Smooth muscle cell of trachea (primary cell): ENCODE measurements at places on chromosomes 7 and 10. TPM values are rescaled to one million over a fixed set of nuclear protein-coding genes. Genes with fewer than 3 reads are reported as not detected.

The ADAM12 gene
- total RNA-seq = 28.8 and 34.4 TPM in 2 replicates

The TRPV5 gene
- total RNA-seq = not detected in 2 replicates

The TRA2A gene
- total RNA-seq = 17.2 and 37.1 TPM in 2 replicates

The EBF3 gene
- total RNA-seq = 9.9 and 16.5 TPM in 2 replicates

The IFIT3 gene
- 30.6 and 34.6 TPM in 2 replicates for total RNA-seq

The KCNH2 gene
- total RNA-seq = 0.33 TPM in 1 of 2 replicates, not detected in the other

The ELMO1 gene
- total RNA-seq = 0.66 and 0.73 TPM in 2 replicates

The DLX6 gene
- not detected in 2 replicates for total RNA-seq

The PLPP4 gene
- total RNA-seq = 0.99 and 1.2 TPM in 2 replicates

The MLXIPL gene
- 0.66 TPM in 1 of 2 replicates, not detected in the other for total RNA-seq

The HOXA4 gene
- total RNA-seq = 0.58 and 0.66 TPM in 2 replicates

The PNLIP gene
- not detected in 2 replicates for total RNA-seq

The LGI1 gene
- under 0.01 and 0.33 TPM in 2 replicates for total RNA-seq

The SFTPA2 gene
- not detected in 2 replicates for total RNA-seq

The TIAL1 gene
- total RNA-seq = 29.4 and 54.4 TPM in 2 replicates

The MUC12 gene
- 0.50 and 0.87 TPM in 2 replicates for total RNA-seq

The MOGAT3 gene
- not detected in 2 replicates for total RNA-seq

The TWIST1 gene
- total RNA-seq = 76.5 and 118 TPM in 2 replicates

The TMEM140 gene
- 14.1 and 30.1 TPM in 2 replicates for total RNA-seq

The MYL10 gene
- total RNA-seq = not detected in 2 replicates

The FXYD4 gene
- total RNA-seq = not detected in 2 replicates

The TMEM130 gene
- total RNA-seq = 0.44 and 1.7 TPM in 2 replicates

The SPDYE9 gene
- under 0.01 TPM in 1 of 2 replicates, not detected in the other for total RNA-seq

The TLL2 gene
- under 0.01 and 0.17 TPM in 2 replicates for total RNA-seq

The DNAH11 gene
- total RNA-seq = under 0.01 and 1.5 TPM in 2 replicates

The COBL gene
- under 0.01 TPM in 1 of 2 replicates, not detected in the other for total RNA-seq

The PPP2R2D gene
- 26.5 and 29.3 TPM in 2 replicates for total RNA-seq

The PTPRN2 gene
- total RNA-seq = 0.29 and 0.50 TPM in 2 replicates

The TMEM72 gene
- not detected in 2 replicates for total RNA-seq

The FKBP14 gene
- 22.7 and 42.9 TPM in 2 replicates for total RNA-seq

The RPEL1 gene
- total RNA-seq = under 0.01 and 0.15 TPM in 2 replicates

The ACSM6 gene
- total RNA-seq = not detected in 2 replicates

The TAF3 gene
- 2.3 and 2.5 TPM in 2 replicates for total RNA-seq

The UCMA gene
- not detected in 2 replicates for total RNA-seq

The LMBR1 gene
- total RNA-seq = 51.2 and 59.9 TPM in 2 replicates

The SOSTDC1 gene
- total RNA-seq = 0.15 TPM in 1 of 2 replicates, not detected in the other

The FBXL15 gene
- 12.5 and 14.1 TPM in 2 replicates for total RNA-seq

The LRMDA gene
- total RNA-seq = 2.0 and 2.5 TPM in 2 replicates

The CALML5 gene
- total RNA-seq = not detected in 2 replicates

The RBM28 gene
- total RNA-seq = 11.4 and 13.4 TPM in 2 replicates

The POLD2 gene
- total RNA-seq = 95.4 and 124 TPM in 2 replicates

The TRIM50 gene
- total RNA-seq = not detected in 2 replicates

The CCDC186 gene
- 11.6 and 22.0 TPM in 2 replicates for total RNA-seq

The CRYGN gene
- total RNA-seq = 0.58 and 0.83 TPM in 2 replicates

The SPDYE1 gene
- total RNA-seq = not detected in 2 replicates

The C10orf53 gene
- total RNA-seq = not detected in 2 replicates

The HOXA11 gene
- under 0.01 TPM in 1 of 2 replicates, not detected in the other for total RNA-seq

The GJD4 gene
- not detected in 2 replicates for total RNA-seq
